ENCODE measurements at places on chromosomes 16 and 17.

DNA sequence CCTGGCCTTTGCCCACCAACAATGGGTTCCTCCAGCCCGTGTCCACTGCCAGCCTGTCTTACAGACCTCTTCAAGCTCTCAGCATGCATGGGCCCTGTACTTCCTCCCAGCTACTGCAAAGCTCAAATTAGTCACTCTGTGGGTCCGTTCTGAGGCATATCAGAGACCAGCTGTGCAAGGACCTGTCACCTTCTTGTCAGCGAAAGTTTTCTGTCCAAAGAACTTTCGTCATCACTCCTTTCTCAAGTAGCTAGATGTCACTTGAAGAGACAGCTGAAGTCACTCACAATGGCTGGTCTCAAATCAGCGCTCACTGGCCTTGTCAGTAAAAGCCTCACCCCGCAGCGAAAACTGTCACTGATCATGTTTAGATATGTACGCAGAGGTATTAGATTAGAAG is 91.4 kb upstream of the DYNLRB2 start:
- no peak for DNase-seq

DNA sequence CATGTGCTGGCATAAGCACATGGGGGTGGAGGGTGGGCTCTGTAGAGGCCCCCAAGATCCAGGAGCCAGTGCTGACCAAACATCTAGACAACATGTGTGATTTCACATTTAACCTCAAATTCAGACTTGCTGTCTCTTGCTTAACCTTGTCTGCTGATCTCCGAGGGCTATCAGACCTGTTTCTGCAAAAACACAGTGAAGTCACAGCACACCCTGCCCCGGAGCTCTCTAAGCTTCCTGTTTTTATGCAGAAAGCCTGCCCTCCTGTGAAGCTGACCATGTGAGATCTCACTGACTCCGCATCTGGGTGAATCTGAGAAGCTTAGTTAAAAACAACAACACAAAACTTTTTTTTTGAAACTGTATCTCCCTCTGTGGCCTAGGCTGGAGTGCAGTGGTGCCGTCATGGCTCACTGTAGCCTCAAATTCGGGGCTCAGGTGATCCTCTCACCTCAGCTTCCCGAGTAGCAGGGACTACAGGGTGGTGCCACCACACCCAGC is 6.6 kb upstream of the DPEP2 start:
- DNase-seq = no peak

GRCh38 chr17:69594641-69595040 is 180.1 kb downstream of the MAP2K6 start:
- no peak for DNase-seq

DNA sequence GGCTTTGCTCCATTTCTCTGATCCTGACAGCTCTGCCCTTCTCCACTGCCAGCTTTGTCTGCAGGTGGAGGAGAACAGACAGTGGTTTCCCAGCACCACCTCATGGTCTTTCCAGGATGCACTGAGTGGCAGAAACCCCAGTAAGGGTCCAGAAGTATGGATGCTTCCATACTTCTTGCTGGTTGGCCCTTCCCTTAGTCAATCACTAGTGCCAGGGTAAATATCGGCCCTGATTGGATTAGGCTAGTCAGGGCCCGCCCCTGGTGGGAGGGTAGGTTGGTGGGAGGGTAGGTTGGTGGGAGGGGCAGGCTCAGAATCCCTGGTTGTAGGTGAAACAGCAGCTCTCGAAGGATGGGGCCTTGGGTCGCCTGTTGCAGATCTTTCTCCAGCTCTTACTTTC is 10.2 kb downstream of the RNF213 start:
- DNase-seq = no peak

- DNase-seq = no peak
These were observed 21.5 kb downstream of the MYH11 start for GRCh38 chr16:15835136-15835878.

DNA sequence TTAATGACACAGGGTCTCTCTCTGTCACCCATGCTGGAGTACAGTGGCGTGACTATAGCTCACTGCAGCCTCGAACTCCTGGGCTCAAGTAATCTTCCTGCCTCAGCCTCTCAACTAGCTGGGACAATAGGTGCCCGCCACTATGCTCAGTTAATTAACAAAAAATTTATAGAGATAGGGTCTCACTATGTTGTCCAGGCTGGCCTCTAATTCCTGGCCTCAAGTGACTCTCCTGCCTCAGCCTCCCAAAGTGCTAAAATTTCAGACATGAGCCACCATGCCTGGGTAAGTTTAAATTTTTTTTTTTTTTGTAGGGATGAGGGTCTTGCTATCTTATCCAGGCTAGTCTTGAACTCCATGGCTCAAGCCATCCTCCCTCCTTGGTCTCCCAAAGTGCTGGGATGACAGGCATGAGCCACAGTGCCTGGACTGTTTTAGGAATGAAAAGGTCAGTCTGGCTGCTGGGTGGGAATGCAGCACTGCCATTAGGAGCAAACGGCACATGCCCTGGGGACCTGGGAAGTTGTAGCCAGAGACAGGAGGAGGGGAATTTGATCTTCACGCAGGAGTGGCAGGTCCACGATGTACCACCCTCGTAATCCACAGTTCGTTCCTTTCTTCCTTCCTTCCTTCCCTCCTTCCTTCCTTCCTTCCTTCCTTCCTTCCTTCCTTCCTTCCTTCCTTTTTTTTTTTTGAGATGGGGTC is 106.7 kb downstream of the HAPSTR1 start:
- DNase-seq = no peak

DNA sequence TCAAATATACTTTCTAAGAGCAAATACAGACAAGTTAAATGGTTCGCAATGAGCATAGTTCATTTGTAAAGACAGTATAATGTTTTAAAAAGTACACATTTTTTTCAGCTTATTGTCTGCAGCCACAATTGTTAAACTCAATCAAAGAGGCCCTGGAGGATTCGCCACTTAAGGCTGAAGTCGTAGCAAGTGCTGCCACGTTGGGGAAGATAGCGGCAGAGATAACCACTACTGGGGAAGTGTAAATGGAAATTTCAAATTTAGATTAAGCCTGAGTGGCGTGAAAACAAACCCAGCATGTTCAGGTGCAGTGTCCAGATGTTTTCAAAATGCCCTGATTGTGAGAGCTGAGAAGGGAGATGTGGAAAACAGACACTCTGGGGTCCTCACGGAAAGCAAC is 8.4 kb downstream of the PMP22 start:
- no peak for DNase-seq

GRCh38 chr16:646679-647172 is 2.4 kb upstream of the WDR90 start:
- DNase-seq = no peak

- no peak for DNase-seq
These were observed 36.2 kb upstream of the MAP3K14 start for GRCh38 chr17:45353043-45353442.

DNA sequence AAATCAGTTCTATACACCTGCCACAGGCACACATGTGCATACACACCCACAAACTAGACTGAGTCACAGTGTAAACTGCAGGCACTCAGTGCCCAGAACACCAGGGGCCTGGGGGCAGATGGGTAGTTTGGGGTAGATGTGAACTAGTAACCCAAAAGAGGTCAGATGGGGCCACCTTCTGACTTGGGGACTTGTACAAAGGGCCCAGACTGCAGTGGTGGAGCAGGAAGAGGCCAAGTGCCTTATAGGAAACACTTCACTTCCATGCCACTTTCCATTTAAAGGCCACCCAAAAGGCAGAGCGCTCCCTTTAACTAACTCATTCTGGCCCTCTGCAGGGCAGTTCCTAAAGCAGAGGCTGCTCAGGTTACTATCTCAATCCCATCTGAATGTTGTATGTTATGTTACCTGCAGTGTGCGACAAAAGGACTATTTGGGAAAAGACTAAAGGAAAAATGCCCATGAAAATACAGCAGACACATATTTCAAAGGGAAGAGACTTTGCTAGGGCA is 27.8 kb upstream of the ERN1 start:
- DNase-seq = no peak

- no peak for DNase-seq
These were observed 17.3 kb downstream of the ATP2A1 start for GRCh38 chr16:28895609-28896008.

DNA sequence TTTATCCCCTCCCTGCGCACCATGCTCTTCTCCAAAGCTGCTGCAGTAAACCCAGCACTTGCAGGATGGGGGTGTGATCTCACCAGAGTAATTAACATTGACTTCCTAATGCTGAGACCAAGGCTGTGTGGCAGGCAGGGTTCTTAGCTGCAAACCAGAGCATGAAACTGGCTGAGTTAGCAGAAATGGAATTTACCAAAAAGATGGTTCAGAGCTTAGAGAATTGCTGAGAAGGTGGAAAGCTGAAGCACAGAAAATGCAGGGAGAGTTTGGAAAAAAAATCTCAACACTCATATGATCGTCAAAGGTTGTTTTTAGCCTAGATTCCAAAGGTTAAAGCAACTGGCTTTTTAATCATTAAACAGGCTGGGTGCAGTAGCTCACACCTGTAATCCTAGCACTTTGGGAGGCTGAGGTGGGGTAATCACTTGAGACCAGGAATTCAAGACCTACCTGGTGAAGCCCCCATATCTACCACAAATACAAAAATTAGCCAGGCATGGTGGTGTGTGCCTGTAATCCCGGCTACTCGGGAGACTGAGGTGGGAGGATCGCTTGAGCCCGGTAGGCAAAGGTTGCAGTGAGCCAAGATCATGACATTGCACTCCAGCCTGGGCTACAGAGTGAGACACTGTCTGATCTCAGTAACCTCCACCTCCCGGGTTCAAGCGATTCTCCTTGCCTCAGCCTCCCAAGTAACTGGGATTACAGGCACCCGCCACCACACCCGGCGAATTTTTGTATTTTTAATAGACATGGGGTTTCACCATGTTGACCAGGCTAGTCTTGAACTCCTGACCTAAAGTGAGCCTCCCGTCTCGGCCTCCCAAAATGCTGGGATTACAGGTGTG is 6.0 kb upstream of the TXNDC11 start:
- no peak for DNase-seq

GRCh38 chr16:11392041-11392581 is 46.9 kb downstream of the RMI2 start:
- no peak for DNase-seq

- no peak for DNase-seq
These were observed 601 bp upstream of the CDIPT start for GRCh38 chr16:29863669-29863984.

DNA sequence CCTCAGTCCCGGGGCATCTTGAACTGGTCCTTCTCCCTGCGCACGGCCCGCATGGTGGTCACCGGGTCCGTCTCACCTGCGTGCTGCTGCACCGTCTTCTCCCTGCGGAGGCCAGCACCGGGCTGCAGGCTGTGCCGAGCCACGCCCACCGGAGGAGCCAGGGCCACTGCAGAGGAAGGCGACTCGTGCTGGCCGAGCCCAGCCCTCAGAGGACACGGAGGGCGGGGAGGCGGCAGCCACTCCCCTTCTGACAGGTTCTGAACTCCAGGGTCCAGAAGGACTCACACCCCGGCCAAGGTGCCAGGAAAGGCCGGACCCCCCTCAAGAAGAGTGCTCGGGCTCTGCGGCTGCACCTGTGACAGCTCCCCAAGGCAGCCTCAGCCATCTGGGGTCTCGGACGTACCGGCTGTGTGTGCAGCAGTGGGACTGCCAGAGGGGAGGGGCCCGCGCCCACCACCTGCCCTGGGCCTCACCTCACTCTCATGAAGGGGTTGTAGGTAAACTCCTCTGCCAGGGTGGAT is 15.8 kb upstream of the IGFALS start:
- no peak for DNase-seq

GRCh38 chr16:76483307-76483909 is 206.2 kb downstream of the CNTNAP4 start:
- no peak for DNase-seq

DNA sequence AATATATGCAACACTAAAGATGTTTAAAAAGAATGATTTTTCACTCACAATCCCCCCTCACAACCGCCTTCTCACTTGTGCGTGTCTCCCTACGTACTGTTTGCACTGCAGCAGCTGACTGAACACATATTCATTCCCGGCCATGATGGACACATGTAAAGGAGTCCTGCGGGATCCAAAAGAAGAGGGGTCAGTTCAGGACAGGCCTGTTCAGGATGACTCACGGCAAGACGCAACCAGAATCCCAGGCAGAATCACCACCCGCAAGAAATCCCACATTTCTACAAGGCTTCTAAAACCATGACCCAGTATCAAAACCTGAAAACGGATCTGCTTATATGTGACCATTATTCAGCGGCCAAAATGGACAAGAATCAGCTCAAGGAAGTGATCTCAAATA is 52.3 kb downstream of the CYB5D2 start:
- DNase-seq = no peak

GRCh38 chr16:11386791-11387546 is 41.7 kb downstream of the RMI2 start:
- DNase-seq = no peak

GRCh38 chr17:5585287-5585794 is 1.0 kb upstream of the NLRP1 start:
- no peak for DNase-seq

All from NCI-H524 treated with DMSO at 0.1 percent for 48 hours (cell line).